ENCODE measurements at places on chromosomes 3 and 15.

GRCh38 chr15:63612300-63612699 is 15.1 kb downstream of the FBXL22 start:
- DNase-seq: no peak

DNA sequence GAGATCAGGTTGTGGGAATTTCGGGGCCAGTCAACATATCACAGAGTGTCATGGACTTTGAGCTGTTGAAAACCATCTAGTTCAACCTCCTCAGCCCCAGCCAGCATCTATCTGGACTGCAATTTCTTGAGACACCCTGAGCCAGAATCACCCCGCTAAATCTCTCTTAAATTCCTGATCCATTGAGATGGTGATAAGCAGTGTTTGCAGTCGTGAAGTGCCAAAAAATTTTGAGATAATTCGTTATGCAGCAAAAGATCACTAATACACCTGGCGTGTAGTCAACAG is 29.3 kb downstream of the TMED3 start:
- DNase-seq: no peak

- no peak for DNase-seq
These were observed 43.3 kb downstream of the CPN2 start for GRCh38 chr3:194307849-194308248.

DNA sequence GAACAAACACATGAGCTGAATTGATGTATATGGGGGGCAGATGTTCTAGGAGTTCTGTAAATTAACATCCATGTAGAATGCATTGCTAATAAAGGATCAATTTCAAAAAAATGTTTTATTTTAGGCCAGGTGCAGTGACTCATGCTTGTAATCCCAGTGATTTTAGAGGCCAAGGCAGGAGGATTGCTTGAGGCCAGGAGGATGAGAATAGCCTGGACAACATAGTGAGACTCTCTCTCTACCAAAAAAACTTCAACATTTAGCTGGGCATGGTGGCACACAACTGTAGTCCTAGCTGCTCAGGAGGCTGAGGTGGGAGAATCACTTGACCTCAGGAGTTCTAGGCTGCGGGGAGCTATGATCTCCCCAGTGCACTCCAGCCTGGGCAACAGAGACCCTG is 6.5 kb upstream of the NUP210 start:
- no peak for DNase-seq

Measured in CD4-positive, alpha-beta T cell treated with Interleukin-6 at 100 ng/mL for 8 hours (primary cell).